ENCODE measurements at places on chromosomes 3 and 15.

- DNase-seq = no peak
These were observed 373.8 kb downstream of the MAGI1 start for GRCh38 chr3:65664931-65665330.

DNA sequence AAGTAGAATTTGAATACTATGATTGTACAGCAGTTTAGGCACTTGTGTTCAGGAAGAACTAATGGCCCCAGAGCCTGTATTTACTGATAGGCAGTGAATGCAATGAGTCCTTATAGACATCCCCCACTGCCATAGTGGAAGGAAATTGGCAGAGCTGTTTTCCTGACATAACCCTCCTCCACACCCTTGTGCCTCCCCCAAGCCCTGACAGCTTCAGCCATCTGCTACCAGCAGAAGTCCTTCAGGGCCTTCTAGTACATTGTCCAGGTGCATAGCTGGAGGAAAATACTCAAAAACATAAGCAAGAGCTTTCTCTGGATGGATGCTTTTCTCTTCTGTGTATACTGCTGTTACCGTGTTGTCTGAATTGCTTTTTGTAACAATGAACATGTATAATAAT, 20.6 kb downstream of the ARHGAP31 start:
- DNase-seq = no peak

DNA sequence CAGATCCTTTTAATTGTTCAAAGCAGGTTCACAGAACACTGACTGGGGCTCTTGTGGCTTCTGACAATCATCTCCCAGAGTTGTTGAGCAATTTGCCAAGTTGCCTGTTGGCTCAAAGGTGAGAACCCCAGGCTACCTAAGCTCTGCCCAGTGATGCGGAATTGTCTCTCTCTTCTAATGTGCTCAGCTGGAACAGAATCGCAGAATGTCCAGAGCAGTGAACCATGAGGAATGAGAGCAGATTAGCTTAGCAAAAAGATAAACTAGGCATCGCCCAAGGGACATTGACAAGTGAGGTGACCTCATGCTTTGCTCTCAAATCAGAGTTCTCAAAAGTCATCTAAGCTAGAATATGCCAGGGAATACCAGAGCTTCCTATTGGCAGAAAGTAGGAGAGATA, 148.1 kb downstream of the WDR76 start:
- no peak for DNase-seq

DNA sequence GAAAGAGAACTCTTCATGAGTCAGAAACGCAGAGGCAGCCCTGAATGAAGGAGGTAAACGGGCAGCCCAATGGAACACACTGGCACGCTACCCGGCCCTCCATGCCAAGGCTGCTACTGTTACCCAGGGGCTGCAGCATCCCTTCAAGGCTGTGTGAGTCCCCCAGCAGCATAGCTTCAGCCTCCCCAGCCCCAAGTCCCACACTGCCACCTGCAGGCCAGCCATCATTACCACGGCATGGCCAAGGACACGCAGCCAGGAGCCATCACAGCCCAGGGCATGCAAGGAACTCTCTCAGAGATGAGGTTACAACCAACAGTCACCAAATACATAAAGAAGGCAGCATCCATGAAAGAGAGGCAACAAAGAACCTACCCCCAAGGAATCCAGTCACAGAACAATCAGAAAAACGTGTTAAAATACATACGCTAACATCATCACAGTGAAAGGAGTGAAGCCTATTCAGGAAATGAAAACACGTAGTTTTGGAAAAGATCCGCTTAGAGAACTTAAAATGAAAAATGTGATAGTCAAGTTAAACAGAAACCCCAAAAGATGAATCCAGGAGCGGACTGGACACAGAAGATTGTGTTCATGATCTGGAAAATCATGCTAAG, 22.4 kb downstream of the PLA2G4F start:
- no peak for DNase-seq

GRCh38 chr15:89321521-89322410, 12.9 kb downstream of the POLG start:
- DNase-seq = no peak

- no peak for DNase-seq
These were observed 75.8 kb upstream of the GATA2 start for GRCh38 chr3:128568602-128569490.

DNA sequence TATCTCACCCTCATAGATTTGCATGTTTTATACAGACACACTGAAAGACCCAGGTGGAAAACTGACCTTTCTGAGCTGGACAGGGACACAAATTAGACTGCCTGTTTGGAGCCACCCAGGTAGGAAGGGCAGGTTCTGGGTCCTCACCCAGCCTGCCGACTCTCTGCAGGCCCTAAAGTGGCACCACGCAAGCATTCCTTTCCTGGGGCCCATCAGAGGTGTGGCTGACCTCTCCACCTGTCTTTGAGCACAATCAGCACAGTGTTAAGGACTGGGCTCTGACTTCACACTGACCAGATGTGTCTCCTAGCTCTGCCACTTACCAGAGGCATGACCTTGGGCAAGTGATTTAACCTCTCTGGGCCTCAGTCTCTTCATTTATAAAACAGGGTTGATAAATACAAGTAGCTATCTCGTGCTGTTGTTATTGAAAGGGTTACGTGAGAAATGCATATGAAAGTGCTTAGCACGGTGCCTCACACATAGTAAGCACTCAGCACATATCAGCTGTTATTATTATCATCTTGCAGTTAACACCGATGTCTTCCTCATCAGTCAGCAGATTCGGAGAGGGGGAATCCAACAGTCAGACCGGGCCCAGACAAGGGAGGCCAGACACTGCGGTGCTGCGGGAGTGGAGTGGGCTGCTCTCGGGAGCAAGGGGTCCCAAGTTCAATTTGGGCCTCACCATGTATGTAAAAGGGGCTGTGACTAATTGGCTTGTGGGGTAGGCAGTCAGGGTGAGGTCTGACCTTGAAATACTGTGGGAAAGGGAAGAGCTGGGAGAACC, 2.0 kb upstream of the TBC1D2B start:
- no peak for DNase-seq

GRCh38 chr3:43323541-43323940, 37.2 kb downstream of the SNRK start:
- DNase-seq = no peak

- no peak for DNase-seq
These were observed 360 bp upstream of the MGA start for GRCh38 chr15:41659855-41660234.

GRCh38 chr3:121362035-121362734, 183.6 kb downstream of the POLQ start:
- no peak for DNase-seq

GRCh38 chr15:100958326-100959065, 39.3 kb downstream of the LRRK1 start:
- DNase-seq = no peak

- no peak for DNase-seq
These were observed 63.0 kb upstream of the LMCD1 start for GRCh38 chr3:8438507-8439079.

- DNase-seq = peak; percentile 0
These were observed 646 bp upstream of the SLC35G2 start for GRCh38 chr3:136818191-136818768.

- no peak for DNase-seq
These were observed 850.3 kb upstream of the CADM2 start for GRCh38 chr3:84108442-84108971.

DNA sequence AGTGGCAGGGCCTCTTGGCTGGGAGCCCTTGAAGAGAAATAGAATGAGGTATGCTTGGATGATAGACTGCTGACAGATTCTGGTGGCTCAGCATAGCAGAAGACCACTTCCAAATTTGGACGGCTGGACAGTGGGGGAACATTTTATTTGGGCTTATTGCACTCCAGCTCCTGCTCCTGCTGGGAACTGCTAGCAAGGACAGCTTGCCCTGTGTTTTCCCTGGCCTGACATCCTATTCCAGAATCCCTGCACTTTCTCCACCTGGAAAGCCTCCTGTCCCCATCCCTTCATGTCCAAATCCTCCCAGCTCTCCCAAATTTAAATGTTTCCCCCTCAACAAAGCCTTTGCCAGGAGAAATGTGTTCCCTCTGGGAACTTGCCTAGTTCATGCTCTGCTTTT, 9.8 kb upstream of the COLQ start:
- DNase-seq = no peak

GRCh38 chr15:100095541-100096247, 246.1 kb downstream of the ADAMTS17 start:
- no peak for DNase-seq

All from CD8-positive, alpha-beta memory T cell (primary cell).